ENCODE measurements at places on chromosomes 5 and 9. TPM values are rescaled to one million over a fixed set of nuclear protein-coding genes. Genes with fewer than 3 reads are reported as not detected.

GRCh38 chr9:22446950-22447617, 460 bp downstream of the DMRTA1 start:
- H3K4me1 ChIP-seq, result peaks cover 5% of the 10 kb centered on the region
- H3K27me3 ChIP-seq, result peaks cover 44% of the 10 kb centered on the region
- H3K27ac ChIP-seq, result no peak overlapping the region

DNA sequence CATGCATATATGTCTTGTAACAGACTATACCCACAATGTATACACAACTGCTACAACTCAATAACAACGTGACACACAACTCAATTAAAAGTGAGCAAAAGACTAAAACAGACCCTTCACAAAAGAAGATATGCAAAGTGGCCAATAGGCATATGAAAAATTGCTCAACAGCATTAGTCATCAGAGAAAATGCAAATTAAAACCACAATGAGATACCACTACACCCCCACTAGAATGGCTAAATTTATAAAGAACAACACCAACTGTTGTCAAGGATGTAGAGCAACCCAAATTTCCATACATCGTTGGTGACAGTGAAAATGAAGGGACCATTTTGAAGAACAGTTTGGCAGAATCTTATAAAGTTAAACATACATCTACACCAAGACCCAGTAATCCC, 38.9 kb downstream of the GABRB2 start:
- H3K27me3 ChIP-seq, result peaks cover 2% of the 10 kb centered on the region
- no peak overlapping the region for H3K4me3 ChIP-seq
- no peak overlapping the region for H3K27ac ChIP-seq

GRCh38 chr5:175288048-175288621, 155.8 kb downstream of the DRD1 start:
- H3K27ac ChIP-seq, result no peak overlapping the region
- no peak for DNase-seq
- H3K4me1 ChIP-seq, result no peaks in the 10 kb centered on the region
- no peak overlapping the region for H3K4me3 ChIP-seq
- H3K36me3 ChIP-seq, result no peaks in the 10 kb centered on the region
- peaks cover 19% of the 10 kb centered on the region for H3K27me3 ChIP-seq

DNA sequence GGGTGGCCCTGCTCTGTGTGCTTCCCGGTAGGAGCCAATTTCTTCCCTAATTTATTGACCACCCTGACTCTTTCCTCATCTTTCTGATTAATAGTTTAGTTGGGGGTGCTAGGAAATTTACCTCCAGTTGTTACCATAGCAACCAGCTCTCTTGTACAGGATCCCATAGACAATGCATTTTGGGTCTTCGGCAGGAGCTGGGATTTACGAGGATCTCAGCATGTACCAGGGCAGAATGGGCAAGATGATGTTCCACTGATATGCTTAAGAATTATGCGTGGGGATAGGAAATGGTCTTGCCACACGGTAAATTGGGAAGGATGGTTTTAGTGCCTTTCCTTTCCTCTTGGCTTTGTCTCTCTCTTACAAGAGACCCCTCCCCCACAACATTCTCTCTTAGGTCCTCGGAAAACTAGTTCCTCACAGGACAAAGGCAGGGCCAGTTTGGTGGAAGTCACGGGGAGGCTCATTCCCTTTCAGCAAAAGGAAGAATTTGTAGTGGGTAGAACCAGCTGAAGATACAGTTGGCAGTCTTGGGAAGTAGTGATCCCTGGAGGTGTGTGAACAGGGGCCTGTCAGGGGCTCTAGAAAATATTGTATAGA, 133.4 kb upstream of the SHB start:
- H3K27ac ChIP-seq, result no peak overlapping the region
- no peaks in the 10 kb centered on the region for H3K27me3 ChIP-seq
- no peak for DNase-seq
- no peaks in the 10 kb centered on the region for H3K36me3 ChIP-seq
- no peak overlapping the region for H3K4me3 ChIP-seq
- no peaks in the 10 kb centered on the region for H3K4me1 ChIP-seq

- H3K4me3 ChIP-seq, result no peak overlapping the region
- no peaks in the 10 kb centered on the region for H3K36me3 ChIP-seq
- H3K4me1 ChIP-seq, result peaks cover 15% of the 10 kb centered on the region
- peaks cover 6% of the 10 kb centered on the region for H3K27me3 ChIP-seq
- DNase-seq, result peak; percentile 4
- H3K27ac ChIP-seq, result no peak overlapping the region
Measured at GRCh38 chr5:132258102-132259068, 889 bp downstream of the PDLIM4 start.

DNA sequence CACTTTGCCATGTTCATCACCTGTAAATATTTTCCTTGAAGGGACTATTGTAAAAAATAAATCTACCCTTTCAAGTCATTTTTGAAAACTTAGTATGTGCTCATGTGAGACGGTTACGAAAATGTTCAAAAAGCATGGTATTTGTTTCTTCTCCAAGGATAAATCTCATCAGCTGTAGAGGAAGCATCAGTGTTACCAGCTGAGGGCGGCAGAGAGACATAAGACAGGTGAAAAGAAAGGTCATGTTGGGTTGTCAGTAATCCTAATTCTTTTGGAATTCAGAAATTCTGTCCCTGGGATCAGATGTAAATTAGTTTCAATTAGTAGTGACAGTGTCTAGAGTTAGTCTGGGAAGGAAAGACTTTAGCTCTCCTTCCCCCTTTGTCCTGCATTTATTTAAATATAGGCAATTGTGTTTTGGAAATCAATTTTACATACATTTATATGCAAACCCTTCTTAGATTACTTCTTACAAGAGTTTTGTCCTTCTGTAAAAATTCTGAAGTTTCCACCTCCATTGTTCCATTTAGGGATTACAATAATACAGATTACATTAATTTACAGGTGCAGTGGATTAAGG, 791.9 kb upstream of the CDH6 start:
- no peaks in the 10 kb centered on the region for H3K4me1 ChIP-seq
- peak; percentile 15 for DNase-seq
- no peaks in the 10 kb centered on the region for H3K36me3 ChIP-seq
- H3K27ac ChIP-seq, result no peak overlapping the region
- no peak overlapping the region for H3K4me3 ChIP-seq
- no peaks in the 10 kb centered on the region for H3K27me3 ChIP-seq

DNA sequence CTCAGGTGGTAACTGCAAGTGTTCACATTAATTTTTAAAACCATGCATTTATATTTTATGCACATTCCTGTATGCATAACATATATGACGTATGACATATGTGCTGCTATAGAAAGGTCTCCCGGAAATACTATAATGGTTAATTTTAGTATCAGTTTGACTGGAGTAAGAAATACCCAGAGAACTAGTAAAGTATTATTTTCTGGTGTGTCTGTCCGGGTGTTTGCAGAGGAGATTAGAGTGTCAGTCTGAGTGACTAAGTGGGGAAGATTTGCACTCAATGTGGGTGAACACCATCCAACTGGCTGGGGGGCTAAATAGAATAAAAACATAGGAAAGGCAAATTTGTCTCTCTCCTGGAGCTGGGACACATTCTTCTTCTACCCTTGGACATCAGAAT, 26.9 kb downstream of the UIMC1 start:
- peaks cover 30% of the 10 kb centered on the region for H3K36me3 ChIP-seq
- no peaks in the 10 kb centered on the region for H3K27me3 ChIP-seq
- no peak overlapping the region for H3K4me3 ChIP-seq
- H3K27ac ChIP-seq, result no peak overlapping the region
- peaks cover 10% of the 10 kb centered on the region for H3K4me1 ChIP-seq
- no peak for DNase-seq

DNA sequence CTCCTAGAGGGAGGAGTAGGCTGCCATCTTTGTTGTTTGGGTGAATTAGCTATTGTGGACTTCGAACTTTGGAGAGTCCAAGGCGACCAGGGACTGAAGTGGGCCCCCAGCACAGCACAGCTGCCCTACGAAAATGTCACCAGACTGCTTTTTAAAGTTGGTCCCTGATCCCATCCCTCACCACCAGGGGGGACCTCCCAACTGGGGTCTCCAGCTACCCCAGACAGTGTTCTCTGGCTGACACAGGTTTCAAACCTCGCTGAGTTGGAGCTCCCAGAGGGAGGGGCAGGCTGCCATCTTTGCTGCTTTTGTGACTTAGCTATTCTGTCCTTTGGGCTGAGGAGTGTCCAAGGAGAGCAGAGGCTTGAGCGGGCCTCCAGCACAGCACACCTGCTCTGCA, 45.7 kb upstream of the ADRB2 start:
- H3K27me3 ChIP-seq, result peaks cover 20% of the 10 kb centered on the region
- DNase-seq, result no peak
- H3K4me3 ChIP-seq, result no peak overlapping the region
- no peak overlapping the region for H3K27ac ChIP-seq

- no peaks in the 10 kb centered on the region for H3K36me3 ChIP-seq
- H3K4me1 ChIP-seq, result no peaks in the 10 kb centered on the region
- H3K4me3 ChIP-seq, result no peak overlapping the region
- DNase-seq, result no peak
- no peak overlapping the region for H3K27ac ChIP-seq
Measured at GRCh38 chr9:96075111-96075510, 199.6 kb downstream of the ERCC6L2 start.

- no peaks in the 10 kb centered on the region for H3K27me3 ChIP-seq
- H3K36me3 ChIP-seq, result no peaks in the 10 kb centered on the region
- DNase-seq, result no peak
- H3K4me1 ChIP-seq, result no peaks in the 10 kb centered on the region
- H3K27ac ChIP-seq, result no peak overlapping the region
Measured at GRCh38 chr9:11103525-11103924, 490.7 kb upstream of the PTPRD start.

GRCh38 chr5:173637340-173637739, 20.9 kb upstream of the BOD1 start:
- H3K4me3 ChIP-seq, result no peak overlapping the region
- peaks cover 5% of the 10 kb centered on the region for H3K4me1 ChIP-seq

DNA sequence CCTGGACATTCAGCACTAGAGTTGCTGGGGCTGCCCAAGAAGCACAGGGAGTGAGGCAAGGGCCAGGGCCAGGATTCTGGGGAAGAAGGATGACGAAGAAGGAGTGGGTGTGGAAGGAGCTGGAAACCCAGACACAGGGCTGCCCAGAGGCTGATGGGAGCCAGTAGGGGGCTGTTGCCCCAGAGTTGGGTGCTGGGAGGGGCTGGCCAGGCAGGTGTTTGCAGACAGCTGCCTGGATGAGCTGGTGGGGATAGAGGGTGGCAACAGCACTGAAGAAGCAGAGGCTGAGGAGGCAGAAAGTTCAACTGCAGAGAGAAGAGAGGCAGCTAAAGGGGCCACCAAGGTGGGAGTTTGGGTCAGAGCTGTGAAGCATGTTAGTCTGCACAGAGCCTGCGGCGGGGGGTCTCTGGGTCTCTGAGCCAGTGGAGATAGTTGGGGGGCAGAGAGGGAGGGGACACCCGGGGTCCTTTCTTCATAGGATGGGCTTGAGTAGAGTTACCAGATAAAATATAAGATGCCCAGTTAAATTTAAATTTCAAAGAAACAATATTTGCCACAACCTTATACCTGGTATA, 2.5 kb upstream of the AQP7 start:
- no peaks in the 10 kb centered on the region for H3K36me3 ChIP-seq
- no peaks in the 10 kb centered on the region for H3K27me3 ChIP-seq
- H3K4me1 ChIP-seq, result peaks cover 3% of the 10 kb centered on the region
- H3K4me3 ChIP-seq, result no peak overlapping the region
- no peak for DNase-seq
- H3K27ac ChIP-seq, result no peak overlapping the region

- H3K27me3 ChIP-seq, result peaks cover 19% of the 10 kb centered on the region
- H3K27ac ChIP-seq, result no peak overlapping the region
- no peaks in the 10 kb centered on the region for H3K4me1 ChIP-seq
- DNase-seq, result no peak
- H3K4me3 ChIP-seq, result no peak overlapping the region
Measured at GRCh38 chr5:181035991-181036815, 3.9 kb upstream of the BTNL9 start.

- H3K27me3 ChIP-seq, result peaks cover 5% of the 10 kb centered on the region
- no peaks in the 10 kb centered on the region for H3K36me3 ChIP-seq
- H3K4me1 ChIP-seq, result no peaks in the 10 kb centered on the region
- no peak overlapping the region for H3K4me3 ChIP-seq
- H3K27ac ChIP-seq, result no peak overlapping the region
Measured at GRCh38 chr9:91726406-91727100, 223.5 kb downstream of the ROR2 start.

DNA sequence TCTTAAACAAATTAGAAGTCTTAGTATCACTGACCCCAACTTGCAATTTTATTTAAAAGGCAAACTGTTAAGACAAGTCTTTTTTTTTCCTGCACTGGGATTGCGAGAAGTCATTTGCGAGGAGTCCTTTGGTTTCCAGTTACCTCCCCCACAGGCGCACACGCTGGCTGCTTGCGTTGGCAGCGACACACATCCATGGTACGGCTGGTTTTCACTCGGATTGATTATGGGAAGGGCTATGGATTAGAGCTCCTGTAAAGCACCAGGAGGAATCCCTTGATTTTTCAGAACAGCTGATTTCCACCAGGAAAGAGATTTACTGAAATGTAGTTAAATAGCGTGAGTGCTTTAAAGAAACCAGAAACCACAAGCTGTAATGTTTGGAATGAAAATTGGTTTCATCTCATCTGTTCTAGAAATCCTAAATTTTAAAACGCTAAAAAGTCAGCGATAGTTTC, 737 bp downstream of the SLC1A3 start:
- no peak overlapping the region for H3K27ac ChIP-seq
- DNase-seq, result peak; percentile 20
- H3K4me1 ChIP-seq, result peaks cover 18% of the 10 kb centered on the region
- peak overlapping the region; percentile 66 for H3K4me3 ChIP-seq

DNA sequence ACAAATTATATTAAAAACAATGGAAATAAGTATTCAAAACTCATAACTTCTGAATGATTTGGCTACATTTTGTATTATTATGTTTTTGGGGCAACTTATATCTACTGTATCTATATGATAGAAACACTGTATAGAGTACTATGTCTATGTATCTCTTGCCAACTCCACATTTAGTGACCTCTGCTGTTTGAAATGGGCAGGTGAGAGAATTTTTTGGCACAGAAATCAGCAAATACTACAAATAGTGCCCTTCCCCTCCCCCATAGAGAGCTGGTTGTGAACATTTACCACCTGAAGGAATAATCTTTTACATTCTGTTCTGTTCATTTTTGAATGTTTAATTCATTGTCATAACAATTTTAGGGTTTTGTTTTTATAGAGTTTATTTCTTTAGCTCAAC, 545.3 kb downstream of the PDE4D start:
- H3K27ac ChIP-seq, result no peak overlapping the region
- H3K4me3 ChIP-seq, result no peak overlapping the region
- H3K4me1 ChIP-seq, result no peaks in the 10 kb centered on the region

Gene PRR7
- 13.0 TPM for total RNA-seq

Gene NACC2
- 5.2 TPM for total RNA-seq

Gene GABRP
- not detected for total RNA-seq

Gene IFNA7
- total RNA-seq, result not detected

Gene ANKDD1B
- total RNA-seq, result not detected
